Right atrium auricular region (tissue), 2 donors: ENCODE measurements at places on chromosomes 16 and 17. TPM values are rescaled to one million over a fixed set of nuclear protein-coding genes. Genes with fewer than 3 reads are reported as not detected.

DNA sequence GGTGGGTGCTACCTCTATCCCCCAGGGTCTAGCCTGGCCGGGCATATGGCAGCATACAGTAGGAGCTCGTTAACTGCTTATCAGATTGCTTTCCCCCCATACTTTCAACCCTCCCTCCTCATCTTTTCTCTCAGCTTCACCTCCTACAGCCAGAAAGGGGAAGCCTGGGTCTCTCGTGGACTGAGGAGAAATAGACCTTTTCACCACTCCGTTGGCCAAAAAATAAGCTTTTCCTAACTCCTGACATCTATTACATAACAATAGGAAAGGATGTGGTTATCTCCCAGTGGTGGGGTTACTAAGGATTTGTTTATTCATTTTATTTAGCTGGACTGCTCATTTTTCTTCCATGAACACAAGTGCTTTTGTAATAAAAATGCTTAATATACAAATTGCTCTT is 9.0 kb upstream of the CXCL16 start:
- no peaks in the 10 kb centered on the region for H3K4me1 ChIP-seq
- H3K4me3 ChIP-seq = no peak overlapping the region
- DNase-seq = no peak
- no peak overlapping the region for H3K27ac ChIP-seq

GRCh38 chr16:86229866-86230656 is 280.3 kb upstream of the FOXF1 start:
- DNase-seq = no peak
- no peaks in the 10 kb centered on the region for H3K4me1 ChIP-seq
- no peaks in the 10 kb centered on the region for H3K36me3 ChIP-seq
- no peak overlapping the region for H3K4me3 ChIP-seq
- H3K27me3 ChIP-seq = no peaks in the 10 kb centered on the region
- no peak overlapping the region for H3K27ac ChIP-seq

DNA sequence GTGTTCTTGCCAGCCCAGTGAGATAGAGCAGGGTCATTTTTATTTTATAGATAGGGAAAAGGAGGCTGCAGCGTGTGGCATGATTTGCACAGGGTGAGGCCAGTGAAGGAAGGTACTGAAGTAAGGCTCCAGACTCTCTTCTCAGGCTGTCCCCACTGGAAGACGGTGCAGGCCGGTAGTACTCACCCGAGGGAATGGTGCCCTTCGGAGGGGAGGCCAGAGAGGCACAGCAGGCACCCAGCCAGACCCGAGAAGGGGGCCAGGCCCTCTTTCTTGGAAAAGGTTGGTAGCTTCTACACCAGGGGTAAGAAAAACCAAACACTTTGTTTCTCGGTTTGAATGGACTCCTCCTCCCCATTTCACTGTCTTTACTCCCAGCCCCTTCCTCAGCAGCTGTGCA is 288 bp downstream of the ANKRD40CL start:
- no peak overlapping the region for H3K27ac ChIP-seq
- DNase-seq = no peak
- H3K27me3 ChIP-seq = no peaks in the 10 kb centered on the region
- H3K4me1 ChIP-seq = no peaks in the 10 kb centered on the region
- H3K4me3 ChIP-seq = no peak overlapping the region

MMP25 gene
- 1.7 TPM for total RNA-seq
